SHP77 treated with DMSO at 0.1 percent for 48 hours (cell line): ENCODE measurements at places on chromosomes 12 and 14.

- no peak for DNase-seq
These were observed 413.5 kb upstream of the STXBP6 start for GRCh38 chr14:25463480-25463879.

GRCh38 chr12:66901138-66901932 lies 222.5 kb upstream of the GRIP1 start:
- DNase-seq = no peak

DNA sequence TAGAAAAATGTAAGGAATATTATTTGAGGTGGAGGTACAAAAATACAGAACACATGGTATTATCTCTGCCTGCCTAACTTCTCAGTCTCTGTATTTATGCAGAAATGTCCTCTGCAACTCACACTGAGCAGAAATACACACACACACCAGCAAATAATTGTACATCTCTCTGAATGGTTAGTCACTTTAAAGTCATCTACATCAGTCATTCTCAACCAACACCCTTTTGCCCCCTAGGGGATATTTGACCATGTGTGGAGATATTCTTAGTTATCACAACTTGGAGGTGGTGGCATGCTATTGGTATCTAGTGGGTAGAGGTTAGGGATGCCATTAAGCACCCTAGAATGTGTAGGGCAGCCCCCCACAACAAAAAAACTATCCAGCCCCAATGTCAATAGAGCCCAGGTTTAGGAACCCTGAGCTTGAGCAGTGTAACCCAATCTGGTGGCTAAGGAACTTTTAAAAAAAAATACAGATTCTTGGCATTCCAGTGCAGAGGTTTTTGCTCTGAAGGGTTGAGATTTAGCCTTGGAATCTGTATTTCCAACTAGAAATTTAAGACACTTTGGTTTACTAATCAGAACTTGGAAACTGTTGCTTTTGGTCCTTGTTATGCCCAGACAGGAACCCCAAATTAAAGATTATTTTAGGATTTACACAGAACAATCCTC lies 183.8 kb downstream of the TBX5 start:
- no peak for DNase-seq

GRCh38 chr14:91858536-91859275 lies 8.6 kb downstream of the TC2N start:
- no peak for DNase-seq

- DNase-seq = no peak
These were observed 31.1 kb downstream of the SYNE3 start for GRCh38 chr14:95485222-95485819.

GRCh38 chr14:93320489-93320888 lies 12.3 kb downstream of the BTBD7 start:
- no peak for DNase-seq

DNA sequence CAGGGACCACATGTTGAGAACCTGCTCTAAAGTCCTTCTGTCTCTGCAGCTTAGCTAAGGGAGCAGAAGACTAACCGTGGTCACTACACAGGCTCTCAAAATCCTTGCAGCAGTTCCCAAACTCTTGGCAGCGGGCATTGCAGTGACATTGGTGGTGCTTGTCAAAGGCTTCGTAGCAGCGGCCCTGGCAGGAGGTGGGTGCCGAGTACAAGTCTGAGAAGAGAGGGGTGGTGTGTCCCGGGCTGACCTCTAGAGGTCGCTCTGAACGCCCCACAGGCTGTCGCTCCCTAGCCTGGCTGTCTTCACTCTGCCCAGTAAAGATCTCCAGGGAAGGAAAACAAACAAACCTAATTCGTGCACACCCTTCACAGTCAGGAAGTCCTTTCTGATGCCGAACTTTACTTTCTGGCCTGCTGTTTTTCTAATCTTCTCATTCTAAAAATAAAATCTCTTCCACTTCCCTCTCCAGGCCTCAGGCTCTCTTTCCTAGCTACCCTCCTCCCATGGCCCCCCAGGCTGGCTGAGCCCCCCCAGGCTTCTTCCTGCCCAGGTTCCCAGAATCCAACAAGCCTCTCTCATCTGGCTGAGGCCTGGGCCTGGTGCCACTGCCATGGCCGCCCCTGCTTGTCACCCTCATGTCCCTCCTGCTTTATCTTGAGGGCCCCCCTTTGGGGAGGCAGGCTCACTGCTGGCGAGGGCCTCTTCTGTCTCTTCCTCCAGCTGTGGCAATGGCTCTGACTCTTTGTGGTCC lies 7.7 kb downstream of the ENDOU start:
- peak; percentile 38 for DNase-seq

DNA sequence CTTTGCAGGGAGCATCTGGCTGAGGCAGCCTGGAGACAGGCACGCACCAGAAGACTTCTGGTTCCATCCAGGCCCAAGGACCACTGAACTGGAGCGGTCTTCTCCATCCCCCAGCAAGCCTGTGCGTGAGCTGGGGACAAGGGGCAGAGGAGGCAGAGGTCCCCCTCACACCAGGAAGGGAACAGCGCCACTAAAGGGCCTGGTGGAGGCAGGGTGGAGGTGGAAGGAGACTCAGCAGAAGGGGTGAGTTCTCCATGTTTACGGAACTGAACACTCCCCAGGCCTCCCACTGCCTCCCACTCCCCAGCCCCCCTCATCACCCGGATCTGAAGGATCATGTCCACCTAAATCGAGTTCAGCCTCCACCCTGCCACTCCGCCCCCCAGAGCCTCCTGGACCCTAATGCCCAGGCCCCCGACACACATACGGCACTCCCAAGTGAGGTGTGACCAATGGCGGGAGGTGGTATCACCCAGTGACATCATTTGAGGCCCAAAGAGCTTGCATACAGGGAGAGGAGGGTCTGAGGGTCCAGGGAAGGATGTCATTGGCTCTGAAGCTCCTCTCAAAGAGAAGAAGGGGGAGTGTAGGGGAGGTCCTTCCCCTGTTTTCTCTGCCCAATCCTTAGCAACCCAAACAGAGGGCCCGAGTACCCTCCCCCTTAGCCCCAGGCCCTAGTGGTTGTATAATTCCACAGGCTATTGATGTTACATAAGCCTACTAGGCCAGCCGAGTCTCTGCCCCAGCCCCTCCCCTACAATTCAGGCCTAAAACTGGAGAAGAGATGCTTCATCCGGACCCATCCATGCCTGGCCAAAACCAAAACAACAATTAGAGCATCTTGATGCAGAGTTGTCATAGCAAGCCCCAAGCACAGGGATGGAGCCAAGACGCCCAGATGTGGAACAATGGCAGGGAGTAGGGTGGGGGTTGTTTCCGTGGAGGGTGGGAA lies 1.0 kb downstream of the FAIM2 start:
- no peak for DNase-seq

DNA sequence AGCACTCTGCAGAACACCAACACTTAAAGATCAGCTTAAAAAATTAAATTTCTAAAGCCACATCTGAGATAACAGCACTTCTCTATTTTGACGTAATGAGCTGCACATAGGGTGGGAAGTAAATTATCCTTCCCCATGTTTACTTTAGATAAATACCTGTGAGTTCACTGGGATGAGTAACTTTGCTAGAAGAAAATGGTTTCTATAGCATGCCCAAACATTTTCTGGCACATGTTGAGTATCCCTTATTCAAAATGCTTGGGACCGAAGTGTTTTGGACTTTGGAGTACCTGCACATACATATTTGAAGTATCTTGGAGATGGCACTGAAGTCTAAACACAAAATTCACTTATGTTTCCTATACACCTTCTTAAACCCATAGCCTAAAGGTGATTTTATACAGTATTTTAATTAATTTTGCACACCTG lies 6.6 kb downstream of the SLC38A2 start:
- DNase-seq = no peak

DNA sequence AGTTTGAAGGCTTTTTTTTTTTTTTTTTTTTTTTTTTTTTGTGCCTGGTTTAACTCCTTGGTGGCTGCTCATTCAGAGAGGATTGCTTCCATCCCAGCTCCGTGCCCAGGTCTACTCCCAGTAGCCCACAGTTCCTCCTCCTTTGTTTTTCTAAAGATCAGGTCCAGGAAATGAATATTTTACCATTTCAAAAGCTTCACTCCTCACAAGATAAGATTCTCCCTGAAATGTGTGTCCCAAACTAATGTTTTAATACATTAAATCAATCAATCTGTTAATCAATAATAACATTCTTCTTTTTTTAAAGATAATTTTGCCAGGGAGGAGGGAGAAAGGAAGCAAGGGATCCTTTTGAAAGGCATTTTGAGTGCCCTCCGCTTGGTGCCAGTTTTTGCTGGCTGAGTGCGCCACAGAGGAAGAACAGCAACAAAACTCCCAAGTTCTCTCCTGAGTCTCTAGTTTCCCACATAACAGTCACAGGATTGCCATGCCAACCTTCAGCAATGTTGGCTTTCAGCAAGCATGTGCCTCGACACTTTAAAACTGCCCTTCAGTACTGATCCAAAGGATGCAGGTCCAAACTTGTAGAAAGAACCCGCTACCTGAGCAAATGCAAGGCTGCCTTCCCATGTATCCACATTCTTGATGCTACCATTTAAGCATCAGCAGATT lies 99.2 kb downstream of the RMST start:
- no peak for DNase-seq

DNA sequence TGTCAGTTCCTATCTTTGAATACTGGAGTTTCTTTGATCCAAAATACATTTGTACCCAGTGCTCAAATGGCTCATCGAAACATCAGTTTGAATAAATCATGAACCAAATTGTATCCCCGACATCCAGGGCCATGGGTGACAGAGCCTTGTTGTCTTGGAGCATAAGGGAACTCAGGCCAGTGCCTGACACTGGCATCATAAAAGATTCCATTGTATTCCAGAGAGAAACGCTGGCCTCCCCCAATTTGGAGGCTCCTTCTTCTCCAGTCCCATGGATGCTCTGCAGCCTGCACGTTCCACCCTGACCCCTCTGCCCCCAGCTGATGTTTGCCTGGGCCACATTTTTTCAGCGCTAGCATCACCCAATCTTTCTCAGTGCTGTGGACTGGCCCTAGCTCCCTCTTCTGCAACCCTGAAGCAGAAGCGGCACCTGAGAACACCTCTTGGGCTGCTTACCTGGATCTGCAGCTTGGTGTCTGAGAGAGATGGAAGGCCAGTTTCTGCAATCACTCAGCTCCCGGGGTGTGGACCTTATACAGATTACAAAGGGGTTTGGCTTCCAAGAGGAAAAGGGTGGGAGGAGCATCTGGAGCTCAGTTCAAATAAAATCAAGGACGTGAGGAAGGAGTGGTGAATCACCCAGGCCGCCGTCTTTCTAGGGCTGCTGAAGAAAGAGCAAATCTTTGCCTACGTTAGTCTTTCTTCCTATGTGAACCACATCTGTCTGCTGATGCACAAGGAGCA lies at the start of gene RNASE1:
Gene RNASE1, minus strand, starts transcription at position 504 of the 744 bp plus-strand sequence. CDS start 776 bp downstream, outside the sequence.
- DNase-seq = no peak

DNA sequence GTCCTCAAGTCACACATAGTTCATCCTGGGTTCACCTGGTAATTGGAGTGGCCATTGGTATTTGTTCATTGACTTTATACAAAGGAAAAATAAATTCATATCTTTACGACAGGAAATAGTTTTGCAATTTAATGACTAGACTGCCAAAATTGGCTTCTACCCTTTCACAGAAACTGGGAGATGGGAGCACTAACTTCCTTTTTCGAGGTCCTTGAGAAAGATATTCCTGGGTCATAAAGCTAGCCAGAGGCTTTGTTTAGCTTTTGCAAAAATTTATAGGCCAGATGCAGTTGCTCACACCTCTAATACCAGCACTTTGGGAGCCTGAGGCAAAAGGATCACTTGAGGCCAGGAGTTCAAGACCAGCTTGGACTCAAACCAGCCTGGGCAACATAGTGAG lies 10.2 kb upstream of the OR11G2 start:
- no peak for DNase-seq

- DNase-seq = no peak
These were observed 38.4 kb downstream of the SLC16A7 start for GRCh38 chr12:59634254-59634653.
